ENCODE measurements at places on chromosomes 16 and 17.

GRCh38 chr17:52154466-52154865 lies 4.0 kb downstream of the CA10 start:
- DNase-seq, result no peak

DNA sequence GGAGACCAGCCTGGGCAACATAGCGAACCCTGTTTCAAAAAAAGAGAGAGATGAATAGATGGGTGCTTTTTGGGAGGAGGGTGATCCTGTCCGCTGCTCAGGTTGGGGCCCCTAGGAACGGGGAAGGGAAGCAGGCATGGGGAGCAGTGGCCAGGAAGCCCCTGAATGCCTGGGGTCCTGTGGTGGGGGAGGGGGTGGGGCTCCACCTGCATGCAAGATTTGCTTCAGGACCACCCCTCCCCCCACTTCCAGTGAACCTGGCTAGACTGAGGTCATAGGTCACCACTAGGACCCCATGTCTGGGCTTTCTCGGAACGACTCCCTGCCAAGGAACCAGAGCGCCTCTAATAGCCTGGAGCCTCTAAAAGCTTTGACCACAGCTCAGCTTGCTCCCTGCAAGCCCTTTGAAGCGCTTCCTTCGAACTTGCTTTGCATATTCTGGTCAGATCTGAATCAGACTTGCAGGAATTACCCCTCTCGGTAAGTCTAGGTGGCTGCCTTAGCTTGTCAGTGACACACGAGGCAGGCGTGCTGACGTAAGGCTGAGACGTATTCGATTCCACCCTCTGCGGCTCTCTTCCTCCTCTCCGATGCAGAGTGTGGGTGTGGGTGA lies 3.7 kb downstream of the SOCS3 start:
- peak; percentile 89 for DNase-seq

DNA sequence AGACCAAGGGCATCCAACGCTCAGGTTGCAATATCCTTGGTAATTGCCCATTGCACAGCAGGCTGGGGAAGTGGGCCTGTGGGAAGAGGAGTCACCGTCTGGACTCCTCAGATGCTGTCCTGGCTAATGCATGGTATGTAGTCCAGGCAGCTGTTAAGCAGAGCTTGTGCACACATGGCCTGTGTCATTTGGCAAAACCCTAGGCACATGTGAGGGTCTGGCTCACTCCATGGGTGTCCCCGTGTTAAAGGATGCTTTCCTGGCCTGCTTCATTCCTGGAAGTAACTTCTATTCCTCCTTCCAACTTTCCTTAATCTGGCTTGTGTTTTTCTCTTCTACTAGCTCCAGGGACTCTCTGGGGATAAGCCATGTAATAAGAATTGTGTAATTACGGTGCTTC lies 378.0 kb upstream of the CA10 start:
- DNase-seq, result no peak

DNA sequence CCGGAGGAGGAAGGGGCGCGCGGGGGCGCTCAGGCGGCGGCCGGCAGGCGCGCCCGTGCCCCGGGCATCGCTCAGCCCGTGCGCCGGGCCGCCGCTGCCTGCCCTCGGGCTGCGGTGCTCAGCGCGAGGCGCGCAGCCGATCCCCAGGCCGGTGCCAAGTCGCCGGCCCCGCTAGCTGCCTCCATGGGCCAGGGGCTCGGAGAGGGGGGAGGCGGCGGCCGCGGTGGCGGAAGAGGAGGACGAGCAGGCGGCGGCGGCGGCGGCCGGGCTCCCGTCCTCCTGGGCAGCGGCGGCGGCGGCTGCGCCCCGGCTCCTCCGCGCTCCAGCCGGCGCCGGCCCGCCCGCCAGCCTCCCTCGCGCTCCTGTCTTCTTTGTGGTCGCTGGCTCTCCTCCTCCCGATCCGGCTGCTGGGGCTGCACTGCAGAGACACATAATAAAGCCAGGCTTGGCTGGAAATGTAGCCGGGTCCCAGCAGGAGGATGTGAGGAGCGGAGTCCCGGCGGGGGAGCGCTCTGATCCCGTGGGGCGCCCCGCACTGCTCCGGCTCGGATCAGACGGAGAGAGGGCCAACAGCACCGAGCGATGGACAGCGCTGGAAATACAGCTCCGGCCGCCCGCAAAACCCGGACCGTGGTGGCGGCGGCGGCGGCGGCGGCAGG lies 889 bp upstream of the ZNF423 start:
- peak; percentile 49 for DNase-seq

DNA sequence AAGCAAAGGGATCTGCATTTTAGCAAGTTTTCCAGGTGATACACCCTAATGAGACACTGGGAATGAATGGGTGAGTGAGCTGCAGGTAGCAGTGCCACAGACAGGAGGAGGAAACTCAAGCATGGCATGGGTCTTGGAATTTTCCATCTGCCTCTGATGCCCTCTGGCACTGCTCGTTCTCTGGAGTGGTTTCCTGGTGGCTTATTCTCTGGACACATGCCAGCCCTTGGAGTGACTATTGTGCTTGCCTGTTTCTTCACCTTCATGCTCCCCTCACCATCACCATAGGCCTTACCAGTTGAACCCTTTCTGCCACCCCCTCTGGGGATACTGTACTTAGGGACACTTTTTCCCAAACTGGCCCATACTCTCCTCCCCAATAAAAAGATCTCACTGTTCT lies 1.6 kb downstream of the COASY start:
- peak; percentile 34 for DNase-seq
